ENCODE measurements at places on chromosomes 7 and 10.

- DNase-seq: no peak
These were observed 402 bp upstream of the TMEM168 start for GRCh38 chr7:112790586-112791003.

DNA sequence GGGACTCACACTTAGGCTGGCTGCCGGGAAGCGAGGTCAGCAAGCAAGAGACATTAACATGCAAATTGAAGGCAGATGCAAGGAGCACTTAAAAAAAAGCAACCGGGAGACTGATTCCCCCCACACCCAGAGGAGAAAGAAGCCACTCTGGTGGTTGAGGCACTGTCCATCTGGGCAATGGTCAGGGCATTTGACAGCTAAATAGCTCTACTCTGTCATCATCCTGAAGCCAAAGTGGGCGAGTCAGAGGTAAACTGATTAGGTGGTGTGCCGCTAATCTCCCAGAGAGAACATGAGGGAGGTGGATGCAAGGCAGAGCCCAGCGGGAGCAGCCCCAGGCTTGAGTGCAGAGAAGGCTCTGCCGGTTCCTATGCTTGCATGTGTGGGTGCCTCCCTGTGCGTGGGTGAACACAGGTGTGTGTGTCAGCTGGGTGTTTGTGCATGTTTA is 100.6 kb downstream of the PLXNA4 start:
- DNase-seq: no peak

- DNase-seq: peak; percentile 14
These were observed 6.6 kb downstream of the RASGEF1A start for GRCh38 chr10:43260117-43260761.

- peak; percentile 18 for DNase-seq
These were observed 31.3 kb upstream of the ZNRF2 start for GRCh38 chr7:30252885-30253795.

GRCh38 chr7:158501393-158502067 is 86.1 kb downstream of the PTPRN2 start:
- DNase-seq: no peak

DNA sequence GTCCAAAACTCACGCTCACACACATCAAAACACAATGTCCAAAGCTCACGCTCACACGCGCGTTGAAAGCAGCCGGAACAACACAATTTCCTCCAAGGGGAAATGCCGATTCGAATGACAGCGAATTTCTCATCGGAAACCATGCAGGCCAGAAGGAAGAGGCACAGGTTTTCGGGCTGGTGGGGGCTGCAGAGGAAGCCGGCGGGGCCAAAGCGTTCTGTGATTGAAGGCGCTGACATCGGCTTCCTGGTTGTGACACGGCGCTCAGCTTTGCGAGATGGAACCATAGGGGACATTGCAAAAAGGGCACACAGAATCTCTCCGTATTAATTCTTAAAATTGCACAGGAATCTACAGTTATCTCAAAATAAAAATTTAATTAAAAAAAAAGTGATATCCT is 61.3 kb downstream of the FOXL3 start:
- no peak for DNase-seq

- DNase-seq: no peak
These were observed 149.3 kb downstream of the FGFR2 start for GRCh38 chr10:121448766-121449421.
